Tracheal epithelial cell (primary cell): ENCODE measurements at places on chromosomes 6 and 20. TPM values are rescaled to one million over a fixed set of nuclear protein-coding genes. Genes with fewer than 3 reads are reported as not detected.

Gene SLC22A1
- under 0.01 TPM in 1 of 2 replicates, not detected in the other for total RNA-seq

Gene FOXC1
- 5.3 and 6.2 TPM in 2 replicates for total RNA-seq

Gene ARFGEF3
- 6.7 and 8.3 TPM in 2 replicates for total RNA-seq

Gene PRDM13
- not detected in 2 replicates for total RNA-seq

Gene SLC22A2
- 3.9 TPM in 1 of 2 replicates, not detected in the other for total RNA-seq

Gene TPBG
- total RNA-seq, result 122 and 221 TPM in 2 replicates

Gene SPATS1
- not detected in 2 replicates for total RNA-seq

Gene CD2AP
- 27.7 and 41.7 TPM in 2 replicates for total RNA-seq

Gene SLC17A3
- total RNA-seq, result 0.72 TPM in 1 of 2 replicates, not detected in the other

Gene PTCHD4
- 1.9 and 5.1 TPM in 2 replicates for total RNA-seq

Gene CST7
- total RNA-seq, result not detected in 2 replicates

Gene SSTR4
- not detected in 2 replicates for total RNA-seq

Gene HLA-DRB1
- total RNA-seq, result 3.4 TPM in 1 of 2 replicates, not detected in the other

Gene LY6G6F
- total RNA-seq, result not detected in 2 replicates

Gene SOBP
- 0.21 and 0.24 TPM in 2 replicates for total RNA-seq

Gene TP53TG5
- total RNA-seq, result under 0.01 and 0.21 TPM in 2 replicates

Gene HLA-DMA
- total RNA-seq, result 1.2 and 1.5 TPM in 2 replicates
